Naive thymus-derived CD4-positive, alpha-beta T cell (primary cell): ENCODE measurements at places on chromosomes 11 and 22. TPM values are rescaled to one million over a fixed set of nuclear protein-coding genes. Genes with fewer than 3 reads are reported as not detected.

Gene OR52I2
- total RNA-seq = not detected

Gene RBMXL2
- total RNA-seq = not detected in 2 replicates

Gene P2RX3
- total RNA-seq = not detected

Gene SIAE
- total RNA-seq = 10.4 TPM

DNA sequence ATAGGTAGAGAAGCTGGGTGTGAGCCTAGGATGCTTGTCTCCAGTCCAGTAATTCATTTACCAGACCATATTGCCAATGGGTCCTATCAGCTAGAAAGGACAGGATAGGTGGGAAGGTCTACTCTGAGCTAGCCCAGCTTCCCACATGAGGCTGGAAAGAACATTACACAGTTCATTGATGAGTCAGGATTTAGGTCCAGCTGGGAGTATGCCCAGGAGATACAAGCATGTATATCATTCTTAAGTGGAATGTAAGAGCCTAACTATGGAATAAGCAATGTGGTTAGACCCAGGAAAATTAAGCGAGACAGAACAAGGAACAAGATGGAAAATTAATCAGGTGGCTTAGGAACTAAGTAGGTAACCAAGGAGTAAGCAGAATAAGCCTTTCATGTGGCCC, 59.0 kb upstream of the TBCEL start:
- DNase-seq = no peak
- no peak overlapping the region for H3K4me3 ChIP-seq
- H3K4me1 ChIP-seq = no peaks in the 10 kb centered on the region
- H3K36me3 ChIP-seq = no peaks in the 10 kb centered on the region

DNA sequence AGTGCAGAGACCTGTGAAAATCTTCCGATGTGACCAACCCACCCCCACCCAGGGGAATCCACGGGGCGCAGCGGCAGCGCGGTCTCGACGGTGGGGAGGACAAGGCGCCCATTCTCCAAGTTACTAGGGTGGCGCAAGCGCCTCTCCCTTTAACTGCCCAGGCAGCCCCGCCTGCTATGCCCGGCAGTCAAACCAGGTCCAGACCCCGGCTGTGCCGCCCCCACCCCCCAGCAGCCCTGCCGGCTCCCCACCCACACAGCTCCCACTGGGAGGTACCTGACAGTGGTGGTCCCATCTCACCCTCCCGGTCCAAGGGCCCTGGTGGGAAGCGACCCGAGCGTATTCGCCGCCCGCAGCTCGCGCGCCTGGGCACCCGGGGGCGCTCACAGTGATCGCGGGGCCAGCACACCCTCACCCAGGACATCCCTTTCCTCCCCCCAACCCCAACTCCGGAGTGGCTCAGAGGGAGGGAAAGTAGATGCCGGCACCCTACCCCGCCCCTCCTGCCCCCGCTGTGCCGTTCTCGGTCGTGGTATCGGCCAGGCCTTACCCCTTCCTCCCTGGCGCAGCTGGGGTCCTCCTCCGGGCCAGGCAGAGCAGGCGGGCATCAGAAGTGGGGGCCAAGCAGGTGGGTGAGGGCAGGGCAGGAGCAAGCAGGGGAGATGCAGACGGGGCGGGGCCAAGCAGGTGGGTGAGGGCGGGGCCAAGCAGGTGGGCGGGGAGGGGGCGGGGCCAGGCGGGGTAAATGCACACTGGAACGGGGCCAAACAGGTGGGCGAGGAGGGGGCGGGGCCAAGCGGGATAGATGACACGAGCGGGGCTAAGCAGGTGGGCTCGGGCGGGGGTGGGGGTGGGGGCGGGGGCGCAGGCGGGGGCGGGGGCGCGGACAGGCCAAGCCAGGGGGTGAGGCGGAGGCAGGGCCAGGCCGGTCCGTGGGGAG, at the start of gene TRPM5:
TSS of gene TRPM5 (minus strand) at position 634 of the 940 bp plus-strand sequence. CDS start 21,478 bp downstream, outside the sequence.
- peaks cover 22% of the 10 kb centered on the region for H3K4me1 ChIP-seq
- peak within 1 kb of the TSS; percentile 71 for H3K4me3 ChIP-seq
- peak; percentile 55 for DNase-seq
- H3K27me3 ChIP-seq = no peaks in the 10 kb centered on the region

DNA sequence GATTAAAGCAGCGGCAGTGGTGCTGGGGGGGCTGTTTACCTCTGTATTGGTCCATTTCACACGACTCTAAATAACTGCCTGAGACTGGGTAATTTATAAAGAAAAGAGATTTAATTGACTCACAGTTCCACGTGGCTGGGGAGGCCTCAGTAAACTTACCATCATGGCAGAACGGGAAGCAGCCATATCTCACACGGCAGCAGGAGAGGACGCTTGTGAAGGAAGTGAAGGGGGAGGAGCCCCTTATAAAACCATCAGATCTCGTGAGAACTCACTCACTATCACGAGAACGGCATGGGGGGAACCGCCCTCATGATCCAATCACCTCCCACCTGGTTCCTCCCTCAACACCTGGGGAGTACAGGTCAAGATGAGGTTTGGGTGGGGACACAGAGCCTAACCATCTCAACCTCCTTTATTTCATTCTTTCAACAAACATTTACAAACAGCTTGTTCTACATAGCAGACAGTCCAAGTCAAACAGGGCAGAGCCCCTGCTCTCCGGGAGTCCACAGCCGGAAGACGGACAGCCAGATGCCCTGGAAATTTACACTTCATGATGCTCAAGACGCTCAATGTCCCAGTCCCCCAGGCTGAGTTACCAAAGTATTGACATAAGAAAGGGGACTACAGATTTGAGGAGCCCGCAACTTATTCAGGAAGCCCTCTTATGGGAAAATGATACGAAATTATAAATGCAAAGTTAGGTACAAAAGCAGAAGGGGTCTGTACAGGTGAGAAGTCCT, 26.3 kb upstream of the HMGXB4 start:
- H3K4me3 ChIP-seq = no peak overlapping the region
- DNase-seq = no peak
- H3K4me1 ChIP-seq = no peaks in the 10 kb centered on the region
- H3K27me3 ChIP-seq = no peaks in the 10 kb centered on the region
- no peak overlapping the region for H3K27ac ChIP-seq
- no peaks in the 10 kb centered on the region for H3K36me3 ChIP-seq

DNA sequence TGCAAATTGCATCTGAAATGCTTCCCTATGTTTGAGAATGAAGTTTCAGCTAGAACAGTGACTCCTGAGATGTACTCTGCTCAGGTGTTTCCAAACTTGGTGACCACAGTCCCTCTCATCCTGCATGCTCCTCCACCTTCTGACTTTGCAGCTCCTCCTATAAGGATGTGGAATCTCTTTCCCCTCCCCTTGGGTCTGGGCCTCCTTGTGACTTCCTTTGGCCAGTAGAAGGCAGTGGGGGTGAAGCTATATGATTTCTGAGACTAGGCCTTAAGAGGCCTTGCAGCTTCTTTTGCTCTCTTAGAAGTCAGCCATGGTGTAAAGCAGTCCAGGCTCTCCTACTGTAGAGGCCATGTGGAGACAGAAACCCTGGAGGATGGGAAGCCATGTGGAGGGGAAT, 50.7 kb downstream of the CSF2RB start:
- no peak overlapping the region for H3K27ac ChIP-seq
- no peaks in the 10 kb centered on the region for H3K36me3 ChIP-seq
- H3K4me3 ChIP-seq = no peak overlapping the region
- H3K27me3 ChIP-seq = no peaks in the 10 kb centered on the region
- no peak for DNase-seq

DNA sequence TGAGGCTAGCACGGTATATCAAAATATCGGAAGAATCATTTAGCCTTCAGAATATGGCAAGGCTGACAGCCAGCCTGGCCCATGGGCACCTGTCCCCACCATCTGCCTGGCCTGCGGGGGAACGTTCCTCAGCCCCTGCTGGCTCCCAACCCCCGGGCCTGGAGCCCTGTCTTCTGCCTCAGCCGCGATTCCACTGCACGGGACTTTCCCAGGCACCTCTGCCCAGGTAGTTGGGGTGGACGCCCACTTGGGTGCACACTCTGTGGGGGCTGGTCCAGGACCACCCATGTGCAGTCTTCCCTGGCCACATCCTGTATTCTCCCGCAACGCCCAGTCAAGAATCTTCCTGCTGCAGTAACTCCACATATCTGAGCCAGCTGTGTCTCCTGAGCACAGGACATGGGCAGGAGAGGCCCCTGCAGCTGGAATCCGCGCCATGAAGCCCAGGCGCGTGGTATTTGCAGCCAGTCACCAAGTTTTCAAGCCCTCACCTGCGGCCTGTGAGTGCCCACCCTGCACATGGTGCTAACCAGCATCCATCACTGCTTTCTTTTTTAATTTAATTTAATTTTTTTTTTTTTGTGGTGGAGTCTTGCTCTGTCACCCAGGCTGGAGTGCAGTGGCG, 77.9 kb downstream of the KCNQ1 start:
- H3K27me3 ChIP-seq = no peaks in the 10 kb centered on the region
- DNase-seq = no peak
- no peak overlapping the region for H3K27ac ChIP-seq
- peaks cover 31% of the 10 kb centered on the region for H3K36me3 ChIP-seq
- H3K4me3 ChIP-seq = no peak overlapping the region
- no peaks in the 10 kb centered on the region for H3K4me1 ChIP-seq

DNA sequence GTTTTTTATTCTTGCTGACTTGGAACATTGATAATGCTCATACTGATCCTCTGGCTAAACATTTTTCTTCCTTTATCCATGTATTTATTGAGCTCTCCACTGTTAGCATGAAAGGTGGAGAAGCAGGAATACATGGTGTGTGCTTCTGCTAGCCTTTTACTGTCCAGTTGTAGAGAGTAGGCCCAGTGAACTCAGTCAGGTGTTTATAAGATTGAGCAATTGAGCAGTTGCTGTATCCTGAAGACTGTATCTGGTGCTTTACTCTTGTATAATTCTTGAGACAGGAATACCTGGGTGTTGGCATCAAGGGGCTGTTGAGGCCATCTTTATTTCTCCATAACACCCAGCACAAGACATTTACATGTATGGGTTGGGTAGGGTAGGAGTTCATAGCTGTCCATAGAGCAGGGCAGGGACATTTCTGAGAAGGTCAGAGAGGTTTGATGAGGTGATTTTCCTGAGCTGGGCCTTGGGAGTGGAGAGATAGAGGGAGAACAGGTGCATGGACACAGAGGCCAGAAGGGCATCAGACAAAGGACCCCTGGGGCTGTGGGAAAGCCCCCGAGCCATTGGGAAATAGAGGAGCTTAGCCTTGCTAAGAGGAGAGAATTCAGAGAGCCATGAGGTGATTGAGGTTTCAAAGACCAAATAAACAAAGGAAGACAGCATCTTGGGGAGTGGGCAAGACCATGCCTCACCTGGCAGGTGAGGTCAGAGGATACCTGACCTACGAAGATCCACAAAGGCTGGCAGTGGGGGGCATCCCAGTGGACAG, 155.5 kb downstream of the TEAD1 start:
- no peak overlapping the region for H3K27ac ChIP-seq
- DNase-seq = no peak
- no peaks in the 10 kb centered on the region for H3K4me1 ChIP-seq
- H3K4me3 ChIP-seq = no peak overlapping the region
- peaks cover 13% of the 10 kb centered on the region for H3K27me3 ChIP-seq
- H3K36me3 ChIP-seq = no peaks in the 10 kb centered on the region

DNA sequence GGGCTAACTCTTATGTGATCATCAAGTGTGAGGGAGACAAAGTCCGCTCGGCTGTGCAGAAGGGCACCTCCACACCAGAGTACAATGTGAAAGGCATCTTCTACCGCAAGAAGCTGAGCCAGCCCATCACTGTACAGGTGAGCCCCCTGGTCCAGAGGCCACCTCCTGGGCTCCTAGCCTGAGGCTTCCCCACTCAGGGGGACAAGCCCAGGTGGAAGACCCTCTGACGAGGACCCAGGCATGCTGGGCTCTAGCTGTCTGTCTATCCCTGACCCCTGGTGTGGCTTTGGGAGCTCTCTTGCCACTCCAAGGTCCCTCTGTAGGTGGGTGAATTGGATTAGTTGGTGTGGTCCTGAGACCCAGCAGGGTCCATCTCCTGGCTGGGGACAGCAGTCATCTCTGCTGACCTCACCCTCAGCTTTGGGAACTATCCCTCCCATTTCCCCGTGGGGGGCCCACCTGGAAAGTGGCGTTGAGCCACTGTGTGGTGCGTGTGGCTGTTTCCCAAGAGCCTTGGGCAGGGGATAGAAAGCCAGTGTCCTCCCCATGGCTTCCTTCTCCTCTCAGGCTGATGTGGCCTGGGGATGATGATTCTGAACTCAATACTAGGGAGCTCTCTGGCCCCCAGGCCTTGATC, 5.4 kb upstream of the MYO7A start:
- DNase-seq = no peak
- H3K27ac ChIP-seq = no peak overlapping the region
- no peaks in the 10 kb centered on the region for H3K36me3 ChIP-seq
- no peaks in the 10 kb centered on the region for H3K27me3 ChIP-seq
- no peak overlapping the region for H3K4me3 ChIP-seq

DNA sequence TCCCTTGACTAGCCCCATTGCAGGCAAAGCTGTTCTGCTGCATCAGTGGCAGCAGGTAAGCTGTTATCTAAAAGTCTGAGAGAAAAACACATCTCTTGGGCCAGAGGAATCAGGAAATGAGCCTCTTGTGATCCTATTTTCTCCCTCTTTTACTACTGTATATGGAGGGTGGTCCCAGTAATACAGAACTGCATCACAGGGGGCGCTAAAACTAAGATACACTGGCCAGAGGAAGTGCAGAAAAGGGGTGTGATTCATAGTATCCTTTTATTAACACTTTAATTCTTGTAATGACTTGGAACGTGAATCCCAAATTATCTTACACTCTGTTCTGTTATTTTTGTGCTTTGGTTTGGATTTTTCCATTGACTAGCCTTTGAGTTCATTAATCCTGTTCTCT, 8.8 kb upstream of the MED17 start:
- H3K27ac ChIP-seq = no peak overlapping the region

GRCh38 chr11:84249344-84250135, 963.4 kb upstream of the CCDC90B start:
- no peak overlapping the region for H3K27ac ChIP-seq
- no peaks in the 10 kb centered on the region for H3K36me3 ChIP-seq
- DNase-seq = no peak
- H3K27me3 ChIP-seq = no peaks in the 10 kb centered on the region
- H3K4me1 ChIP-seq = no peaks in the 10 kb centered on the region

GRCh38 chr11:61727401-61727811, 25.0 kb upstream of the MYRF start:
- H3K27me3 ChIP-seq = no peaks in the 10 kb centered on the region
- no peak overlapping the region for H3K4me3 ChIP-seq
- no peak for DNase-seq

DNA sequence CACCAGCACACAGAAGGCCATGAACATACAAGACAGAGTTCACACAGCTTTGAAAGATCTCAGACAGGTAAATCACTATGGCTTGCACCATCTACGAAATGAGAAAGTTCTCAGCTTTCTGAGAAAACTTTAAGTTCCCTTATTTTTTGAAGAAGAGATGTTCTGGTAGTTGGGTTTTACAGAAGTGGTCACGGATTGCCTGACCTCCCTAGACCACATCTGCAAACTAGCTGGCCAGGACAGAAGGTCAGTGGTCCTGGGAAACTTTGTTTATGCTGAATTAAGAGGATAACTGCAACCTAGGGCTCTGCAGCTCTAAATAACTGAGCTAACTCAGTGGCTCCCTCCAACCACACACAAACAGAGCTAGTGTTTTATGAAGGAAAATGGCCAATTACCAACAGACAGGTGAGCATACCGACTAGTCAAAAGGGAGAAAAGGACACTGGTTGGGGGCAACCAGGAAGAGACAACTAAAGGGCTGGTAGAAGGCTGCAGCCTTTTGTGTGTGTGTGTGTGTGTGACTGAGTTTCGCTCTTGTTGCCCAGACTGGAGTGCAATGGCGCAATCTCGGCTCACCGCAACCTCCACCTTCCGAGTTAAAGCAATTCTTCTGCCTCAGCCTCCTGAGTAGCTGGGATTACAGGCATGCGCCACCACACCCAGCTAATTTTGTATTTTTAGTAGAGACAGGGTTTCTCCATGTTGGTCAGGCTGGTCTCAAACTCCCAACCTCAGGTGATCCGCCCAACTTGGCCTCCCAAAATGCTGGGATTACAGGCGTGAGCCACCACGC, 8.5 kb upstream of the SCN2B start:
- peaks cover 3% of the 10 kb centered on the region for H3K27me3 ChIP-seq
- no peaks in the 10 kb centered on the region for H3K4me1 ChIP-seq
- H3K27ac ChIP-seq = no peak overlapping the region
- DNase-seq = no peak
- H3K4me3 ChIP-seq = no peak overlapping the region
- H3K36me3 ChIP-seq = no peaks in the 10 kb centered on the region
